ENCODE measurements at places on chromosomes 16 and 17.

- H3K4me1 ChIP-seq: no peaks in the 10 kb centered on the region
- DNase-seq: no peak
- H3K27me3 ChIP-seq: peaks cover 6% of the 10 kb centered on the region
- no peak overlapping the region for H3K27ac ChIP-seq
- no peaks in the 10 kb centered on the region for H3K36me3 ChIP-seq
- H3K4me3 ChIP-seq: no peak overlapping the region
Measured at GRCh38 chr16:24499193-24499814, 40.1 kb upstream of the RBBP6 start.

- peaks cover 3% of the 10 kb centered on the region for H3K27me3 ChIP-seq
- no peak overlapping the region for H3K27ac ChIP-seq
- no peak for DNase-seq
- no peak overlapping the region for H3K4me3 ChIP-seq
- H3K36me3 ChIP-seq: peaks cover 10% of the 10 kb centered on the region
- peaks cover 20% of the 10 kb centered on the region for H3K4me1 ChIP-seq
Measured at GRCh38 chr17:14405189-14405588, 104.3 kb downstream of the HS3ST3B1 start.

- no peaks in the 10 kb centered on the region for H3K4me1 ChIP-seq
- H3K36me3 ChIP-seq: no peaks in the 10 kb centered on the region
- H3K27me3 ChIP-seq: no peaks in the 10 kb centered on the region
- DNase-seq: no peak
Measured at GRCh38 chr17:37386462-37386861, 10.7 kb downstream of the C17orf78 start.

GRCh38 chr17:8963014-8963413, 2.5 kb downstream of the PIK3R5 start:
- DNase-seq: no peak
- peaks cover 79% of the 10 kb centered on the region for H3K4me1 ChIP-seq
- peak overlapping the region; percentile 98 for H3K4me3 ChIP-seq

DNA sequence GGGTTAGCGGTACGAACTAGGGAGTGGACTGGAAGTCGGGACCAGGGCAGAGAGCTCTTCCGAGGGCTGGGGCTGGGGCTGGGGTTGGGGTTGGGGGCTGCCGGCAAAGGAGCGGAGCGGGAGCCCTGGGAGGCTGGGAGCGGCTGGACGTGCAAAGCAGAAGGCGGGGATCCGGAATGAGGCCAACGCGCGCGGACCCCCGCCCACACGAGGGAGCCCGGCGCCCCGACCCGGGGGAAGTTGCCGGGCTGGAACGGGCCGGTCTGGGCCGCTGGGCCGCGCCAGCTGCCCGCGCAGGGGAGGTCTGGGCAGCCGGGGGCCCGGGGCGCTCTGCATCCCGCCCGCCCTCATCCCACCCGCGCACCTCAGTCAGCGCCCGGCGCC, 323 bp downstream of the ST3GAL2 start:
- peak overlapping the region; percentile 96 for H3K27ac ChIP-seq
- H3K4me1 ChIP-seq: peaks cover 26% of the 10 kb centered on the region
- peak overlapping the region; percentile 100 for H3K4me3 ChIP-seq
- H3K36me3 ChIP-seq: peaks cover 5% of the 10 kb centered on the region
- no peak for DNase-seq

- H3K36me3 ChIP-seq: no peaks in the 10 kb centered on the region
- H3K27ac ChIP-seq: no peak overlapping the region
- no peak for DNase-seq
- H3K27me3 ChIP-seq: peaks cover 5% of the 10 kb centered on the region
- H3K4me1 ChIP-seq: no peaks in the 10 kb centered on the region
Measured at GRCh38 chr16:14369734-14370598, 260.1 kb downstream of the PARN start.

- H3K4me3 ChIP-seq: no peak overlapping the region
- H3K27ac ChIP-seq: no peak overlapping the region
- no peak for DNase-seq
- H3K27me3 ChIP-seq: no peaks in the 10 kb centered on the region
- H3K4me1 ChIP-seq: peaks cover 23% of the 10 kb centered on the region
Measured at GRCh38 chr17:21171309-21171922, 42.5 kb downstream of the TMEM11 start.

DNA sequence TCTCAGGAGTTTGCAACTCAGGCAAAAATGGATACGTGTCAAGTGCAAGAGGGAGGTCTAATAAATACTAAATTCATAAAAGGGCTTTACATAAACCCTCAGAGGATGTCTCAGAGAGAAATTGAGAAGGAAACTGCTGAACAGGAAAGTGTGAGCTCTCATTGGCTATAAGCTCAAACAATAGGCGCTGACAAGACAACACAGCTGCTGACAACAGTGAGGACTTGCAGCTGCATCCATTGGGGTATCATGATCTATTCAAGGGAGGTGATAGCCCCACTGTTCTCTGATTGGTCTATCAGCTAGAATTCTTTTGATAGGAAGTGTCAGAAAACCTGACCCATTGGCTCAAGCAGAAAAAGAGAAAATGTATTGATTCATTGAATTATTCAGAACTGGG, 187.2 kb downstream of the CBLN1 start:
- no peak overlapping the region for H3K27ac ChIP-seq
- no peak for DNase-seq
- H3K4me1 ChIP-seq: no peaks in the 10 kb centered on the region
- no peaks in the 10 kb centered on the region for H3K36me3 ChIP-seq
- H3K27me3 ChIP-seq: no peaks in the 10 kb centered on the region

DNA sequence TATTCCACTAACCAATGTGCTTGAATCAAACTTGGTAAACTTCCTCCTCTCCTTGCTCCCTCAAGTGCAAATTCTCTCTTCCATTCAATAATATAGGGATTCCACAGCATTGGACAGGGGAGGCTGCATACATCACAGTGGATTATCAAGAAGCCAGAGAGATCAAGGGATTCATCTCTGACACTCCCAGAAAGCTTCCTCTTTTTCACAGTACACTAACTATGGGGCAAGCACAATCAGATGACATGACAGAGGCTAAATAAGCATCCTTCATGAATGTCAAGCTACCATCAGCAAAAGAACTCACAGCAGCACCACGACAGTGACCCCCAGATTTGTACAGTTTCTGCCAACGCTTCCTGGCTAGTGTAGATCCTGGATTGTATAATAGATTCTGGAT, 178.4 kb upstream of the C17orf78 start:
- no peaks in the 10 kb centered on the region for H3K4me1 ChIP-seq
- no peak for DNase-seq
- no peak overlapping the region for H3K27ac ChIP-seq
- H3K36me3 ChIP-seq: peaks cover 4% of the 10 kb centered on the region
- H3K4me3 ChIP-seq: no peak overlapping the region

Data from natural killer cell treated with Interleukin-12 subunit alpha and Interleukin-12 subunit beta and Interleukin-15 and Interleukin-18, amount 100 ng/mL, for 72 hours (primary cell).